ENCODE measurements at places on chromosomes 3 and 15.

- DNase-seq: no peak
These were observed 139.8 kb downstream of the IGF1R start for GRCh38 chr15:98787936-98788757.

GRCh38 chr3:125098611-125099291 lies 43.0 kb upstream of the HEG1 start:
- no peak for DNase-seq

GRCh38 chr15:31473385-31474058 lies 146.9 kb downstream of the KLF13 start:
- DNase-seq: no peak

DNA sequence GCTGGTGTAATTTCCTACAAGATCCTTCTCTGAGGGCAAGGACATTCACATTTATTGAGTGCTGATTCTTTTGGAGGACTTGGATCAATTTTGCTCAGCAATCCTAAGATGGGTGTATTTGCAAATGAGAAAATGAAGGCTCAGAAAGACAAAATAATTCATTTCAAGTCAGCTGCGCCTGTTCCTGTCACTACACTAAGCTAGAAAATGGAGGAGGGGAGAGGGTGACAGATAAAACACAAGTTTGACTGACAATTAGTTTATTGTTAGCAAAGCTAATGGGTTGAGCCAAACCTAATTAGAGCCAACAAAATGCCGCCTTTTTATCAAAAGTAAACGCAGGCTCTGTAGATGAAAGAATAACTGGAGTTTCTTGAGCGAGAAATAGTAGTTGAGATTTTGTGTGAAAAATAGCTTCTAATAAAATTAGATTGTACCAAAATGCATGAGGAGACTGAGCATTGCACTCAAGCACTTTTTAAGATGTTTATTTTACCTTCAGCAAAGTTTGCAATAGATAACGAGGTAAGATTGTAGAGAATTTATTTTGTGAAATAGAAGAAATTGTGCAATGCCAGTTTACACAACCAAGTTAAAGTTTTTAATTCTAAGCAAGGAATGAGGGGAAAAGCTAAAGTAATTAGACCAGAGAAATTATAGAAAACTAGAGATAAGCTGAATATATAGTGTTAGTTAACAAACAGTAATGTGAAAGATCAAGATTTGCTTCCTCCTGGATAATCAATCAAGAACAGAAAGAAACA lies 39.6 kb upstream of the SECISBP2L start:
- DNase-seq: no peak

- DNase-seq: no peak
These were observed 119.6 kb downstream of the MOBP start for GRCh38 chr3:39587113-39587512.

- DNase-seq: no peak
These were observed 20.9 kb downstream of the KBTBD8 start for GRCh38 chr3:67018789-67019526.

DNA sequence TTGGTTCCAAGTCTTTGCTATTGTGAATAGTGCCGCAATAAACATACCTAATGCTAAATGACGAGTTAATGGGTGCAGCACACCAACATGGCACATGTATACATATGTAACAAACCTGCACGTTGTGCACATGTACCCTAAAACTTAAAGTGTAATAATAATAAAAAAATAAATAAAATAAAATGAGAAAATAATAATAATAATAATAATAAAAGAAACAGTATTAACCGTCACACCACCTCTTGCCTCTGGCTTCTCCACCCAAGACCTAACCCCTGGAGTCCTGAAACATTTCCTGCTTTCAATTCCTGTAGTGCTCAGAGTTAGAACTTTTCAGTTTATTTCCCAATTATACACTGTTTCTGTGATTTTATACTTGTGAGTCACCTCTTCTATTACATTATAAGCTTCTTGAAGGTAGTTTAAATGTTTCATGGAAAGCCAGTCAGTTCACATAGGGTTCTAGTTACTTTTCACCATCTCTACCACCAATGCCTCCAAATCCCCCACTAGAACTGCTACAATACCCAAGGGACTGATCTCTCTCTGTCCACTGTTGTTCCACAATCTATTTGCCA lies 18.4 kb upstream of the GHSR start:
- DNase-seq: no peak
